HS-27A (cell line): ENCODE measurements at places on chromosomes 2 and 18.

DNA sequence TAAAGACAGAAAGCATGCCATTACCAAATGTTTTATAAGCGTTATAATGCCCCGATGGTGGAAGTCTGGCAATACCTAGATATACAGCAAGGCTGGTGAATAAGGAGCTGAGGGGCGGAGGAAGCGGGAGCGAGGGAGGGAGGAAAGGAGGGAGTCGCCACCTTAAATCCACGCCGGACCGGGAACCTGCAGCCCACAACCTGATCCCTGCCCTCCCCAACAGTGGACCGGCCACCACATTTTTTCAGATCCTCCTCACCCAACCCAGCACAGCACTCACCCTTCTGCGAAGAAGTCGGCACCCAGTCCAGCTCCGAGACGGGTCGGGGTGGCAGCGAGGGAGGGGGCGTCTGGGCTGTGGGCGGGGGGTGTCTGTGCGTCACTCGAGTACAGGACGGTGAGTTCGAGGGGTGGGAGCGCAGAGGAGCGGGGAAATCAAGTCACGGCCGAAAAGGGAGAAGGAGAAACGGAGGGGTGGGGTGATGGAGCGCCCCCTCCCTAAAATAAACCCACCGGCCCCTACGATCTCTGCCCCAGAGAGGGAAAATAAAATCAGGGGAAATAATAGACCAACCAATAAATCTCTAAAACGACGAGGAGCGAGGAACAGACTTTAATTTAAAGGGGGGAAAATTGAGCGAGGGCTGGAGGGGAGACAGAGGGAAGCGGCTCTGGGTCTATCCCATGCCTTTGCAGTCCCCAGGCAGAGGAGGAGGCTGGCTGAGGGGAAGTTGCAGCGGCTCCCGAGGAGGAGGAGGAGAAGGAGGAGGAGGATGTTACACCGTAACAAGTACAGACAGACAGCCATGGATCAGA lies 96.5 kb upstream of the SERTAD2 start:
- DNase-seq = no peak

- no peak for DNase-seq
Measured at GRCh38 chr2:101012706-101013181, 10.7 kb downstream of the RPL31 start.

DNA sequence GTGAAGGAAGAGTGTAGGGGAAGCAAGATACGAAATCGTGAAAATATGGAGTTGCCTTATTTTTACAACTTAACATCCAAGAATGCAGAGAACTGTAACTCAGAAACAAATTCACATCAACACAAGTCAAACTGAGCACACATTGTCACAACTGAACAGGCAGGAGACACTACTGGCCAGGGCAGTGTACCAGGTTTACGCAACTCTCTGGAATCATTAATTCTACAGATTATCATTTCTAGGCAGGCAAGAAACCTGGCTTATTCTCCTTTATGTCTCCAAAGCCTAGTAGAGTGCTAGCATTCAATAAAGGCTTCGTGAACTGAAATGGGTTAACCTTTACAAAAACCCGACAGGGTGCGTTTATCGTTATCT lies 584 bp downstream of the COA5 start:
- DNase-seq = no peak

GRCh38 chr2:57882895-57883515 lies 163.6 kb upstream of the VRK2 start:
- no peak for DNase-seq

- DNase-seq = peak; percentile 35
Measured at GRCh38 chr18:13629841-13630715, 96.3 kb downstream of the FAM210A start.

GRCh38 chr2:234796045-234796591 lies 155.7 kb upstream of the SH3BP4 start:
- no peak for DNase-seq

- DNase-seq = no peak
Measured at GRCh38 chr2:31675485-31675901, 94.8 kb upstream of the SRD5A2 start.

- DNase-seq = no peak
Measured at GRCh38 chr2:105338020-105338385, 663 bp downstream of the C2orf49 start.

- DNase-seq = no peak
Measured at GRCh38 chr2:158006961-158007719, 94.5 kb upstream of the UPP2 start.

DNA sequence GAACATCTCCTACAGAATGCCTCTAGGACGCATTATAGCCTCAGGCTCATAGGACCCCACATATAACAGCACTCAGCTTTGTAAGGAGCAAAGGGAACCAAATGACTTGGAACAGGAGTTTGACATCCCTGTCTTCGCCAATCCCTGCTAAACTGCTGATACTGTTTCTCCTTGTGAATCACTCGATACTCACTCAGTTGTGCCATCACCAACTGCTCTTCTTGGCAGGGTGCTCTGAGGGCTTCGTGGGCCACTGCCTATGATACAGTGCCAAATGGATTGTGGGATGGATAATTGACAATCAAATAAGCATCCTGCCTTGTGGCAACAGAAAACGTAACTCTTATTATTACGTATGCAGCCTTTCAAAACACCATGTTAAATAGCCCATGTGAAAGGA lies 396.3 kb downstream of the RIT2 start:
- DNase-seq = no peak

- DNase-seq = no peak
Measured at GRCh38 chr2:174977364-174977763, 27.8 kb downstream of the CHN1 start.

DNA sequence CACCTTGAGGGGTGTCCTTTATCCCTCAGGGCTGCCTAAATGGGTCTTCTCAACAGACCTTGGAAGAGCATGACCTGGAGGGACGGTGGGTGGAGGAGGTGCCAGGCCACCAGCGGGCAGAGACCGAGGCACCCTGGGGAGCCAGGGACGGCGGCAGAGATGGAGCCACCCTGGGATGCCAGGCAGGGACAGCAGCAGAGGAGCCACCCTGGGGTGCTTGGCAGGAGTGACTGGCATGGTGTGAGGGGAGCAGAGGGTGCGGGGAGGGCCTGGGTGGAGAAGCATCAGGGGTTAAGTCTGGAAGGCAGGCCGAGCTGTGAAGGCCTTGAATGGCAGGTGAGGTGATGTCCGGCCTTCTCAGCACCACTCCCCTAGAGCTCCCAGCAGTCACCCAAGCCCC lies 56.1 kb downstream of the CIB4 start:
- no peak for DNase-seq

DNA sequence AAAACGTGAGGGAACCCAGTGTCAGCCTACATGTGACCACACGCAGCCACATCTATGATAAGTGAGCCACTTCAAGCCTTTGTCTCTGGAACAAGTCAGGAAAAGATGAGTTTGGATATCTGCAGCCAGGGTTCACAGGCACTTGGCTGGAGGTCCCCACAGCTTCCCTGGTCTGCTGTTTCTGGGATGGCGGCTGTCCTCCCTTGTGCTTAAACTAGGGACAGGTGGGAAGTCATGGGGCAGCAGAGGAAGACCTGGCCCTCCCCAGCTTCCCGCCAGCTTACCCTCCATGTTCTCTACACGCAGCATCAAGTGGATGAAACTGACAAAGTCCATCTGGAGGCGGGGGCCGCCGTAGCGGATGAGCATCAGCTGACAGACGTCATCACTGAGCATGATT lies 38.5 kb upstream of the GALNT14 start:
- no peak for DNase-seq

DNA sequence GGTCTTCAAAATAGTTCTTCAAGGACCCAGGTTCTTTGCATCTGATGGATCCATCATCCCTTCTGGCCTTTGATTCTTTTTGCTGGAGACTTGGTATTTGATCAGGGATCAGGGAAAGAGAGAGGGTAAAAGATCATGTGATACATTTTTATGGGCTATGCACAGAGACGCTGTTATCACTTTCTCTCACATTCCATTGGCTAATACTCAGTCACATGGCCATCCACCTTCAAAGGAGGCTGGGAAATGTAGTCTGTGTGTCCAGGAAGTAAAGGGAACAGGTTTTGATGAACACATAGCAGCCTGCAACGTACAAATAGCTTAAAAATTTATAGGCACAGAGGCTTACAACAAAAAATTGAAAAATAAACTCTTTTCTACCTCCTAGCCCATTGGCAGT lies 629.6 kb upstream of the FANCL start:
- no peak for DNase-seq

GRCh38 chr2:205734436-205735037 lies 52.2 kb downstream of the NRP2 start:
- no peak for DNase-seq

- DNase-seq = no peak
Measured at GRCh38 chr2:105257981-105258380, 16.4 kb downstream of the GPR45 start.

DNA sequence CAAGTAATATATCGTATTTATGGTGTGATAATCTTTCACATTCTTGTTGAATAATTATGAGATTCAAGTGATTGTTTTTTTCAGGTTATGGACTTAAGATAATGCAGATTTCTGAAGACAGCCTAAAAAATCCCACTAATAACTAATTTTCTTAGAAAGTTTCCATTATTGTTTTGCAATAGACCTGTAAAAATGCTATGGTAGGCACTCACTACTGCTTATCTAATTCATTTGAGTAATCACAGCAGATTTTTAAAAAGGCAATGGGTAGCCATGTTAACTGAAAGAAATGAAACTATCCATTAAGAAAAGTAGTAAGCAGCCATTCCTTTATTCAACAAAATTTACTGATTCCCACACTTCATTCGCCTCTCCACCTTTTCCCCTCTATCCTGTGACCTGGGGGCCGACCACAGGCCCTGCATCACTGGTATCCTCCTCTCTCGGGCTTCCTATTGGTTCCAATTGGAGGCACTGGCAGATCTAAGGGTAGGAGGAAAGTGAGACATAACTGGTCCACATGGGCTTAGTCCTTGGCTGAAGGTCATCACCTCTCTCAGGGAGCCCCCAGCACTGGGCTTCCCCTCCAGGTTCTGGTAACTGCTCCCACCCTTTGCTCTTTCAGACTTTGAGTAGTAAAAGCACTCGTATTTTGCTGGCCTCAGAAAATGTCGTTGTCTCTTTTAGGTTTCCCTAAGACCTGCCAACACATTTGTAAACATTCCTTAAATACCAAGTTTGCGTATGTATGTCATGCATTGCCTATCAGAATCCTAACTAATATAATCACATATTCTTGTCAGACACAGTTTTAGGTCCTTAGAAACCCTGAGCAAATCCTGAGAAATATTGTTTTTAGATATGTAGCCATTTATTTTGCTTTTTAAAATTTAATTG lies 18.5 kb downstream of the RBMS1 start:
- DNase-seq = no peak

DNA sequence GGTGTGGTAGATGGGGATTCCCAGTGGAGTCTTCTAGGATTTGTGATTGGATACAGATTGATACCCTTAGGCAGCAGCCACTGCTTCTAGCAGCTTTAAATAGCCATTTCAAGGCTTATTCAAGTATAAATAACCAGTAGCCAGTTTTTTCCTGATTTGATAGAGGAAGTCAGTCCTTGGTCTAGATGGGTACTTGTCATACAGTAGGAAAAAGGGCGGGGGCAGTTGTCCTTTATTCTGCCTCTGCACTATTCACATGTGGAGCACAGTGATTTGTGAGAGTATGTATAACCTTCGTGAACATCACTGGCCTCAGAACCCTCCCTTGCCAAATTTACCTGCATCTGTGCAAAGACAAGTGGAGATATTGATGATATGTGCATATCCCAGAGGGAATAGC lies 6.8 kb downstream of the PPP1CB start:
- DNase-seq = no peak

- DNase-seq = no peak
Measured at GRCh38 chr2:139354518-139354917, 574.3 kb upstream of the NXPH2 start.

GRCh38 chr2:6896930-6897759 lies 19.6 kb downstream of the RSAD2 start:
- no peak for DNase-seq

- no peak for DNase-seq
Measured at GRCh38 chr2:222445227-222445626, 20.9 kb downstream of the SGPP2 start.

- DNase-seq = no peak
Measured at GRCh38 chr2:176127774-176128072, 1.8 kb upstream of the HOXD8 start.

GRCh38 chr2:24907116-24907515 lies 12.9 kb downstream of the ADCY3 start:
- DNase-seq = no peak

GRCh38 chr18:21242780-21243401 lies 859 bp downstream of the GREB1L start:
- DNase-seq = no peak

DNA sequence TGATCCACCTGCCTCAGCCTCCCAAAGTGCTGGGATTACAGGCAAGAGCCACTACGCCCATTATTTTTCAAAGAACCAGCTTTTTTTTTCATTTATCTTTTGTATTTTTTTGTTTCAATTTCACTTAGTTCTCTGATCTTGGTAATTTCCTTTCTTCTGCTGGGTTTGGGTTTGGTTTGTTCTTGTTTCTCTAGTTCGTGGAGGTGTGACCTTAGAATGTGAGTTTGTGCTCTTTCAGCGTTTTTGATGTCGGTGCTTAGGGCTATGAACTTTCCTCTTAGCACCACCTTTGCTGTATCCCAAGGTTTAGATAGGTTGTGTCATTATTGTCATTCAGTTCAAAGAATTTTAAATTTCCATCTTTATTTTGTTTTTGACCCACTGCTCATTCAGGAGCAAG lies 86.7 kb upstream of the MSTN start:
- no peak for DNase-seq

- no peak for DNase-seq
Measured at GRCh38 chr2:236892721-236893120, 193.0 kb upstream of the COPS8 start.

- no peak for DNase-seq
Measured at GRCh38 chr2:207484444-207485391, 45.0 kb upstream of the CREB1 start.

DNA sequence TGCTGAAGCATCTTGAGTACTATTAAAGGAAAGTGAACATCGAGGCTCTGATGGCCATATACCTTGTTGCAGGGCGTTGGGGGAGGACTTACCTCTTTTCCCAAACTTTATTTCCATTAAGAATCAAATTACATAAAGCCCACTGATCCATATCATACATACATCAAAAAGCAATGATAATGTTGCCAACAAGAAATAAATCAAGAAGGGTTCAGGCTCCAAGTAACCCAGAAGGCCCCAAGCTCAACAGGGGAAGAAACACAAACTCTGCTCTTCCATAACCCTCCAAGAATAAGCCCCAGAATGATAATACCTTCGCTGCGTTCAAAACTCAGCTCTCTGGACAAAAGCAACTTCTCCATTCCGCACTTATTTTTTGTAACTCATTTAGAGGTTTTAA lies 32.3 kb downstream of the C1D start:
- DNase-seq = no peak

DNA sequence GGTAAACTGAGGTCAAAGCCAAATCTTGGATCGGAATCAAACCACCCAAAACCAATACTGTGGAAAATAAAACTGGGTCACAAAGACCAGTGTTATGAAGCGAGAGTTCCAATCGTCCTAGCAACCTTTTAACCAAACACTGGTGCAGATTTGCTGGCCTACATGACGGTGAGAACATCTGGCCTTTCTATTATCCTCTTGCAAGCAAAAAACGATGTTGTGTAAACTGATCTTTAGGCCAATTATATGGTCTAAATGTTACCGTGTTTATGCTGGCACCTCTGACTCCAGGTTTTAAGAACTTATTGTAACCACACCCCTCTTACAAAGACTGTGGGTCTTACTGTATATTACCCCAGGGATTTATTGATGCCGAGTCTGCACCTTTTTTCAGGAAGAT lies 145.9 kb downstream of the GFPT1 start:
- DNase-seq = no peak
